Muscle of leg (tissue), 16 donors: ENCODE measurements at places on chromosomes 4 and X. TPM values are rescaled to one million over a fixed set of nuclear protein-coding genes. Genes with fewer than 3 reads are reported as not detected.

Gene HSFX2
- 0.82 TPM for polyA plus RNA-seq

DNA sequence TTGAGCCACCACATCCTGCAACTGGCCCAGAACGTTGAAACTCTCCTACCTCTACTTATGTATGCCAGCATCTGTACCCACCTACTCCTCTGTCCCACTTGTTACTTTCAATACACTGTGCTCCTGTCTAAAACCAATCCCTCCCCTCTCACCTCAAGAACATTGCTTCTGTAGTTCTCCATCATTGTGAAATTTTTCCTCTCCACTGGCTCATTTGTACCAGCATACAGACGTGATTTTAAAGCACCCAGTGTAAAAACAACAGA, 25.5 kb upstream of the USO1 start:
- no peak for DNase-seq

GRCh38 chrX:16658284-16658683, 8.3 kb downstream of the S100G start:
- no peak for DNase-seq

DNA sequence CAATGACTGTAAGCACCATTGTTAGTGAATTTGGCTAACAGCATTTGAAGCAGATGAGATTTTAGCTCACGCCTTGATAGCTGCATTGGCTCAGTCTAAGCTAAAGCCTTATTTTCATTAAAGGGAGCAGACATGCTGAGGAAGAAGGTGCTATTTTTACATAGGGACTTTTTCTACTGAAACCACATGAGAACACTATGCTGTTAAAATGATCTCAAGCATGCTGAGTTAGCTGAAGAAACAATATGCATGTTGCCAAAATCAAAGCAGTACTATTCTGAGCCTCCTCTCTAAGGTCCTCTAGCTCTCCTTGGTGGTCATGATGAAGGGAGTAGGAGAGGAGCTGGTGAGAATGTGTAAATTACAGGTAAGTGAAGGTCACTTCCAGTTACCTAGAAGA, 134.4 kb upstream of the JADE1 start:
- peak; percentile 71 for DNase-seq

DNA sequence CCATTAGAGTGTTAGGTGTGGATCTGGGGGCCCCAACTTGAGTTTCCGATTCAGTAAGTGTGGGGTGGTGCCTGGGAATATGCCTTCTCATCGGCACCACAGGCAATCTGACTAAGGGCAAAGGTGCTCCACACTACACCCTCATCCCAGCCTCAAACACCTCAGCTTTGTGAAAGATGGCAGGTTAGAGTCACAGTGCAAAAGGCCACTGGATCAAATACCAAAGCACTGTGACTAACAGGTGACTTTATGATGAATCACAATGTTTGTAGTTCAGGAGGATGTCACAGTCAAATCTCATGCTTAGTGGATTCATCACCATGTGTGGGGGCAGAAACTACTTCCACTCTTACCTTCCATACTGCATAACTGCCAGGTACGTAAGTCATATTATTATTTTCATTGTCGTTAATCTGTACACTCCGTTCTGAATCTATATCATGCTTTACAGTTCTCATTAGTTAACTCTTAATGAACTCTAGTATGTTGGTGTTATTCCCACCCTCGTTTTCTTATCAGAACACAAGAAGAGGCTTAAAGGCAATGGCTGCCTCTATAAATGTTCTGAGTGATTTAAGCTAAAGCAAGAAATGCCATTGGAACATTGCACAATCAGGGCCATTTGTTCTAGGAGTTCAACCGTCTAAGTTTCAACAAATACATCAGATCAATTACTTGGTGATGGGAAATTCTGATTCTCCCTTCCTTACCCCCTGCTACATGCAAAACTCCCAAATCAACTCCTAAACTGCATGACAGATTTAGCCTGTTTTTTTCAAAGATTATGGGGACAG, 50.2 kb downstream of the PRKG2 start:
- DNase-seq, result no peak

DNA sequence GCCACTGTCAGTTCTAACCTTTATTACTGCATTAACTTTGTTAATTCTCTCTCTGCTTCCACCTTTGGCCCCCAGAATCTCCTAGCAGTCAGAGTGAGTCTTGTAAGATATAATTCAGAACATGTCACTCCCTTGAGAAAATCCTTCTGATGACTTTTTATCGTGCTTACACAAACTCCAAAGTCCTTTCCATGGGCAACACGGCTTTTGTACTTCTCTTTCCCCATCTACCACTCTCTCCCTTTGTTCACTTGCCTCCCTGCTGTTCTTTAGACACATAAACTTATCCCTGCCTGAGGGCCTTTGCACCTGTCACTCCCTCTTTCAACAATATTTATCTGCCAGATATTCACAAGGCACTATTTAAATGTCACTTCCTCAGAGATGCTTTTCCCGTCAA, 64.8 kb downstream of the MAOB start:
- no peak for DNase-seq

DNA sequence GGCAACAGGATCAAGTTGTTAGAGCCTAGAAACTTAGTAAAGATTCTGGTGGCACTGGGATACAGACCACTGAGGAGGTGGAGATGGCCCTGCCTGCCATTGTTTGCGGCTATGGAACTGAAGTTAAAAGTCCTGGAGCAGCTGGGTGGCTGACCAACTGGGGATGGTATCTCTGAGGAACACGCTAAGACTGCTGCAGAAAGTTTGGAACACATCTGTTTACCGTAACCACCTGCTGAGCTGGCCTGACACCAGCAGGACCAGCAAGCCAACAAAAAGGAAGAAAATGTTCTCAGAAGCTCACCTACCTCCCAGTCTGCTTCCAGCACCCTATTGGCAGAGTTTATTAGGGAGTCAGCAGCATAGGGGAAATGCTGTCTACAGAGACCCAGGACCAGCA, 17.4 kb upstream of the PACRGL start:
- no peak for DNase-seq

- no peak for DNase-seq
These were observed 112.6 kb upstream of the TBL1X start for GRCh38 chrX:9352243-9352642.

- peak; percentile 11 for DNase-seq
These were observed 2.6 kb downstream of the CTBP1 start for GRCh38 chr4:1246111-1246881.
